ENCODE measurements at places on chromosomes 5 and 9.

- DNase-seq = no peak
Measured at GRCh38 chr5:930866-931265, 38.2 kb downstream of the TRIP13 start.

- DNase-seq = no peak
Measured at GRCh38 chr5:157961176-157961575, 102.2 kb upstream of the CLINT1 start.

GRCh38 chr5:56278335-56278753 is 45.2 kb upstream of the ANKRD55 start:
- no peak for DNase-seq

DNA sequence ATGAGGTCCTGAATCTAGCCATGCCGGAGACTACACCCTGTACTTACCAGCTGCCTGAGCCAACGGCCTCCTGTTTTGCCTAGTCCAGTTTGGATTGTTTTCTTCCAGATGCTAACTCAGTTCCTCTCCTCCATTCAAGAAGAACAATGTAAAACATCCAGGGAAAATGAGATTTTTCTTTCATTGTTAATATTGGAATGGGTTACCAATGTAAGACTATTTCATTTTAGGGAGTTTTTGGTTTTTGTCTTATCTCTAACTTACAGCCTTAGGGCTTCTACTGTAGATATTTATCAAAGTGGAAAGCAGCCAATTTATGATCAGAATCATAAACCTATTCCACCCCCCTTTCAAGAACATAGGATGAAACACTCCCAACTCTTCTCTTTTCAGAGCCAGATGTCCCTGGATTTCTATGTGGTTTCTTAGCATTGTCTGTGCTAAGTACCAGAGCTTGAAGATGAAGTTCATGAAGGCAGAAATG is 3.5 kb upstream of the VDAC1 start:
- no peak for DNase-seq

DNA sequence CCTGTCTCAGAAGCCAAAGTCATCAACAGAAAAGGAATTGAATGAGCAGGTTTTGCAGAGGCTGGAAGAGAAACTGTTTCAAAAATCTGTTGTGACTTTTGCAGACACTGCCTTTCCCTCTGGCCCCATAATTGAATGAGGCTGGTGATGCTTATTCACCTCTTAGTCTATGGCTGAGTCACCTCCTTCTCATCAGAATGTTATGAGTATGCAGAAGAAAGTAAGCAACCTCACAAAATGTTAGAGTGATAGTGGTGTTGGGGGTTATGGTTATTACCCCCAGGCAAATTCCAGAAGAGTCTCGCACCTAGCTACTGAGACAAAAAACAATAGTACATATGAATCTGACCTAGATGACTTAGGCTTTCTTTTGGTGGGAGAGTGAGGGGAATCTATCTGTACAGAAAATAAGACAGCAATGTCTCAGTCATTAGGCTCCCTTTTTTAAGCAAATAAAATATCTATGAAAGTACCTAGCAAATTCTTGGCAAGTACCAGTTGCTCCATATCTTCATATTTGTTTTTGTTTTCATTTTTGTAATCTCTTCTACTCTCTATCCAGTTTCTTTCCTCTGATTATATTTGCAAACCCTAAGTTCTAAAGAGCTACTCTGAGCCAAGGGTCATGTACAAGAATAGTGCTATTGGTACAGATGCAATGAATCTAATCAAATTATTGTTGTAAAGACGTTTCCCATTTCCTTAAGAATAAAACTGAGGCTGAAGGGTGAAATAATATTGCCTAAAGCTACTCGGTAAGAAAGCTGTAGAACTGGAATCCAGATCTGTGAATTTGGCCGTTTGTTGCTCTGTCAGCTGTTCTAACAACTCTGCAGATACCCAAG is 498.1 kb upstream of the TNC start:
- no peak for DNase-seq

DNA sequence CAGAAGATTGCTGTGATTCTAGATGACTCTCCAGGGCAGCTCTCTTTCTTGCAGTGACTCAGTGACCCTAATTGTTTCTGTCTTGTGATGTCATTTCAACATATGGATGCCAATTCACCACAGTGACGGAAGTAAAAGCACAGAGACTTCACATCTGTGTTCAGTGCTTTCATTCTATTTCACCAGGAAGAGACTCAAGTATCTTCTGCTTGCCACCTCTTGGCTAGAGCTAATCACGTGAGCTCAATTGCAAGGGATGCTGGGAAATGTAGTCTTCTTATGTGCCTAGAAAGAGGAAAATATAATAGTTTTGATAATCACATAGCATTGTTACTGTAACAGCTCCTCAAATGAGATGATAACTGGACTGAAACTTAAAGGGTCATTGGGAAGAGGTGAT is 453.3 kb upstream of the KLF4 start:
- DNase-seq = no peak

- DNase-seq = no peak
Measured at GRCh38 chr9:124456341-124457078, 6.3 kb downstream of the ADGRD2 start.

DNA sequence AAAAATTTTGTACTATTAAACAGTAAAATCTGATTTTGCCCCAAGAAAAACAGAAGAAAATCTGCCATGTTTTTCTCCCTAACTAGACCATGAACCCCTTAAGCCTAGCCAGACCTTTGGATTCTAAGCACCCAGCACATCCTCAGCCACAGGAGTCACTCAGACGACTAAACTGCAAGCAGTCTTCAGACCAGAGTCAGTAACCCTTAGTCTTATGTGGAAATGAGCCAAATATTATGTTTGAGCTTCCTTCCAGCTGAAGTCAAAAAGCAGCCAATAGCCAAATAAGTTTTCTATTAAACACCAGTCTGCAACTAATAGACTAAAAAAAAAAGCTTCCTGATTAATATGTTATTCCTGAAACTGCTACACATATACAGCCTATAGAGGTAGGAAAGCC is 47.4 kb downstream of the GOLPH3 start:
- DNase-seq = no peak

GRCh38 chr9:124741662-124742061 is 29.4 kb downstream of the NR6A1 start:
- DNase-seq = no peak

Measured in stimulated activated CD4-positive, alpha-beta T cell treated with anti-CD3 and anti-CD28 coated beads, TNF-alpha, amount 100 ng/mL, for 4 hours (primary cell).